ENCODE measurements at places on chromosomes 3 and 15. TPM values are rescaled to one million over a fixed set of nuclear protein-coding genes. Genes with fewer than 3 reads are reported as not detected.

Gene NPAP1
- total RNA-seq: not detected

Gene PHC3
- total RNA-seq: 47.6 TPM

Gene FEZF2
- not detected for total RNA-seq

Gene PIF1
- 36.3 TPM for total RNA-seq

Gene SLC22A13
- total RNA-seq: 0.21 TPM

Gene CLDN18
- not detected for total RNA-seq

GRCh38 chr3:75631541-75631940 lies 32.6 kb upstream of the FRG2C start:
- H3K27me3 ChIP-seq: no peaks in the 10 kb centered on the region
- H3K4me3 ChIP-seq: no peak overlapping the region
- no peaks in the 10 kb centered on the region for H3K4me1 ChIP-seq
- no peaks in the 10 kb centered on the region for H3K36me3 ChIP-seq

- H3K27me3 ChIP-seq: no peaks in the 10 kb centered on the region
- H3K4me3 ChIP-seq: no peak overlapping the region
- DNase-seq: no peak
- H3K27ac ChIP-seq: no peak overlapping the region
These were observed 100.9 kb upstream of the CDIN1 start for GRCh38 chr15:36478561-36478960.

DNA sequence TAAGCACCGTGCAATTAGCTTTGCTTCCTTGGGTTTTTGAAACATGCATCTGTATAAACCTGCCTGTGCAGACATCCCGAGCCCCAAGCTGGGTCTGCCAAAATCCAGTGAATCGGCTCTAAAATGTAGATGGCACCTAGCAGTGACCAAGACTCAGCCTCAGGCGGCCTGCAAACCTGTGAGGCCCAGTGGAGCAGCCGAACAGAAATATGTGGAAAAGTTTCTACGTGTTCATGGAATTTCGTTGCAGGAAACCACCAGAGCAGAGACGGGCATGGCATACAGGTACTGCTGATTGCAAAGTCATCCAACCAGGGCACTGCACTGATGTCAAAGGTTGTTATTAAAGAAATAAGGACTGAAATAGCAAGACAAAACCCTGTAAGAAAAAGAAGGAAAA lies 22.8 kb downstream of the KCNAB1 start:
- DNase-seq: no peak
- H3K27me3 ChIP-seq: peaks cover 14% of the 10 kb centered on the region
- H3K27ac ChIP-seq: no peak overlapping the region
- H3K36me3 ChIP-seq: no peaks in the 10 kb centered on the region
- no peak overlapping the region for H3K4me3 ChIP-seq

DNA sequence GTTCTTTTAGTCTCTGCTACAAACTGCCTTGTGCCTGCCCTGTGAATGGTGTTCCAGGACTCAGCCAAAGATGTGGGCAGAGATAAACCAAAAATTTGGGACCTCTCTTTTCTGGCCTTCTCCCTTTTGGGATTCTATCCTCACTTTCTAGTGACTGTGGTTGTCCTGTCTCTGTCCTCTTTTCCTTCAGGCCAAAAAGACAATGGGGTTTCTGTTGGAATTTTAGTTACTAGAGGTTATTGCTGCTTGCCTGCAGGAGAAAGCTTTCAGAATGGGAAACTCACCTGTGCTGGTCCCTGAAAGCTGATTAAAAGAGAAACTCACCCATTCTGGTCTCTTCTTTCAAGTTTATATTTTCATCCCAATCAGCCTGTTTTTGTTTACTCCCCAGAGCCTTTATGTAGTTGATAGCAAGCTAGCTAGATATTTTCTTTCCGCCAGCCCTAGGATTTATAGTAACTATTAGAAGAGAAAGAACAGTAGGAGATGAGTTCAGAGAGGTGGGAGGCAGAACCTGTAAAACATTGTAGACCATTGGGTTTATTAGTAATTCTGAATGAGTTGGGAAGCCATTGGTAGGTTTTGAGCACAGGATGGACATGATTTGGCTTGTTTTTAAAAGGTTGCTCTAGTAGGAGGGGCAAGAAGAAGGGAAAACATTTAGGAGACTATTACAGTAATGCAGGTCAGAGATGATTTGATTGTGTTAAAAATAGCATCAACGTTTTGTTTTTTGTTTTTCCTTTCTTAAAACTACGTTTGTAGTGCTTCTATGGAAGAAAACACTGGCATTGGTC lies 138.9 kb downstream of the TCF12 start:
- H3K4me1 ChIP-seq: peaks cover 53% of the 10 kb centered on the region
- no peak overlapping the region for H3K4me3 ChIP-seq
- peaks cover 2% of the 10 kb centered on the region for H3K36me3 ChIP-seq
- H3K27ac ChIP-seq: no peak overlapping the region
- no peak for DNase-seq

DNA sequence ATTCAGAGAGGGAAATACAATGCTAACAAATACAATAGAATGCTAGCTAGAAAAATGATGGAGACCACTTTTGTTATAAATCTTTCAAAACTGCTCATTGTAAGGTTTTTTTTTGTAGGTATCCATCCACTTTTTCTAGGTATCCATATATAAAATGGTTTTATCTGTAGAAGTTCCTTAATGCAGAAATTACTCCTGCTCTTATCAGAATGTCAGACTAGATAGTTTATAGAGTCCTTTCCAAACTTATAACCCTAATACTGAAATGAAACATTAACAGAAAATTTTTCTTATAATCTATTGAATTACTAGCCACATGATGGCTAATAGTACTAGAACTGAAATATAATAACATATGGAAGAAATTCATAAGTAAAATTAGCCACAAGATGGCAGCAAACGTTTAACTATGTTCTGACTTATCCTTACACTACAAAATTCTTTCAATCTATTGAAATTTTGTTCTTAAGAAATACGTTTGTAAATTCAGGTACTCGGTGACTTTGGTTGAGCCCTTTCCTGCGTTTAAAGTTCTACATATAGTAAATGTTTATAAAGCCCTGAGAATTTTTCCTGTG lies 58.5 kb downstream of the ECT2 start:
- H3K4me3 ChIP-seq: no peak overlapping the region
- no peak for DNase-seq
- H3K27ac ChIP-seq: no peak overlapping the region
- peaks cover 12% of the 10 kb centered on the region for H3K36me3 ChIP-seq
- H3K27me3 ChIP-seq: no peaks in the 10 kb centered on the region

GRCh38 chr3:28590216-28590615 lies 241.6 kb upstream of the AZI2 start:
- no peaks in the 10 kb centered on the region for H3K4me1 ChIP-seq
- DNase-seq: no peak
- no peak overlapping the region for H3K27ac ChIP-seq
- no peak overlapping the region for H3K4me3 ChIP-seq
- H3K36me3 ChIP-seq: no peaks in the 10 kb centered on the region

- no peaks in the 10 kb centered on the region for H3K27me3 ChIP-seq
- H3K36me3 ChIP-seq: peaks cover 20% of the 10 kb centered on the region
- peaks cover 42% of the 10 kb centered on the region for H3K4me1 ChIP-seq
- H3K4me3 ChIP-seq: no peak overlapping the region
These were observed 15.0 kb downstream of the GCSAM start for GRCh38 chr3:112117841-112118571.

DNA sequence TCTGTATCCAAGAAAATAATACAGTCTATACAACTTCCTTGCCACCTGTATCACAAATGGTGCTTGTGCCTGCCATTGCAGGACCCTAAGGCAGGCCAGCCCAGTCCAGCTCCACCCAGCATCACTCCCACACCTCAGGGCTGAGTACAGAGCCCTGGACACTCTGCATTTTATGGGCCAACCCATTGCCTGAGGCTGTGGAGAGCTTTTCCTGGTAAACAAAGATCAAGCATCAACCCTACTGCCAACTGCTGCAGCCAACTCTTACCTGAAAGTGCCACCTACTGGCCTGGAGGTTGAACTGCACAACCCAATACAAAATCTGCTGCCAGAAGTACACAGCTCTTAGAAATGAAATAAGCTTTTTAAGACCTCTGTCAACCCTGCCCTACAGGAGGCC lies 1082.2 kb downstream of the NAALADL2 start:
- no peak overlapping the region for H3K27ac ChIP-seq
- H3K4me3 ChIP-seq: no peak overlapping the region
- no peaks in the 10 kb centered on the region for H3K36me3 ChIP-seq
- H3K4me1 ChIP-seq: no peaks in the 10 kb centered on the region
- DNase-seq: peak; percentile 26

DNA sequence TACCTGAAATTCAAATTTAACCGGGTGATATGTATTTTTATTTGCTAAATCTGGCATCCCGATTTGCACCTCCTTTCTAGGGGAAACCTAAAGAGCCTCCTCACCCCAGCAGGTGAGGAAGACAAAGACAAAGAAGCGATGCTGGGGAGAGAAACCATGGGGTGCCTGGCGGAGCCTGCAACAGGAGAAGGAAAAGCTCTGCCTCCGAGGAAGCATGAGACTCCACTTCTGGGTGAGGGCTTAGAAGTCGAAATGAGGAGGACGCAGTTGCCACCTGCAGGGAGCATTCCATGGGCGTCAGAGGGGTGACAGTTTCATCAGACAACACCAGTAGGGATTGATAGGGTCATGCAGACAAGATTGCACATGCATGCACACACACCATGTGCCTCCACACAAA lies 30.5 kb upstream of the LYZL4 start:
- no peak overlapping the region for H3K4me3 ChIP-seq
- no peak overlapping the region for H3K27ac ChIP-seq
- no peak for DNase-seq
- H3K36me3 ChIP-seq: no peaks in the 10 kb centered on the region

DNA sequence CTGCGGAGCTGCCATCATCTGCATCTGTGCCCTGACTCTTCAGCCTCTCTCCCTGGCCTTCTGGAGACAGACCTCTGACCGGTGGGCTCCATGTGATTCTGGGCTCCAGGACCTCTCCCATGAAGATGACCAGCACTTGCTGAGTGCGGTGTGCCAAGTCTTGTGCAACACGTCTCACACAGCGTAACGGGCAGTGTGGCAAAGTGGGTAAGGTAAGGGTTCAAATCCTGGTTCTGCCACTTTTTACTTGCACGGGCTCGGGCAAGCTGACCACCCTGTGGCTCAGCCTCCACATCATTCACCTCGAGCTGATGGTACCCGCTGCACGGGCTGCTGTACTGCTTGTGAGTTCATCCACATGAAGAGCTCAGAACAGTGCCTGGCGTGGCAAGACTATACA lies 6.5 kb upstream of the SYNM start:
- no peaks in the 10 kb centered on the region for H3K36me3 ChIP-seq
- H3K27me3 ChIP-seq: peaks cover 28% of the 10 kb centered on the region
- H3K4me3 ChIP-seq: no peak overlapping the region
- no peak overlapping the region for H3K27ac ChIP-seq

- H3K27ac ChIP-seq: no peak overlapping the region
- H3K4me3 ChIP-seq: no peak overlapping the region
- peaks cover 10% of the 10 kb centered on the region for H3K27me3 ChIP-seq
- H3K36me3 ChIP-seq: no peaks in the 10 kb centered on the region
These were observed 57.3 kb upstream of the DPH6 start for GRCh38 chr15:35603301-35603700.

DNA sequence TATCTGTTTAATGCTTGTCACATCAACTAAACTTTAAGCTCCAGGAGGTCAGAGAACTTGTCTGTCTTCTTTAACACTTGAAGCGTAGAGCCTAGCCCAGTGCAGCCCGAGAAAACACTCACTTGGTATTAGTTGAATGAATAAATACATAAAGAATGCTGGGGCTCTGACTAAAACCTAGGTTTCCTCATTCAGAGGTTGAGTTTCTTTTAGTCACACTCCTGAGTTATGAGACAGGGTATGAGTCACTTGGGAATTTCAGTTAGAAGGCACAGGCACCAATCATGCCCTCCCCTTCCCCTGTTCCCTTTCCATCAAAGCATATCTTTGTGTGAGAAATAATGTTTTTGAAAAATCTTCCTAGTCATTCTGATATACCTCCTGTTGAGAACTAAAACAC lies 589.8 kb upstream of the DPPA4 start:
- H3K27ac ChIP-seq: no peak overlapping the region
- no peak overlapping the region for H3K4me3 ChIP-seq
- peaks cover 5% of the 10 kb centered on the region for H3K4me1 ChIP-seq
- DNase-seq: peak; percentile 26
- H3K27me3 ChIP-seq: peaks cover 2% of the 10 kb centered on the region

DNA sequence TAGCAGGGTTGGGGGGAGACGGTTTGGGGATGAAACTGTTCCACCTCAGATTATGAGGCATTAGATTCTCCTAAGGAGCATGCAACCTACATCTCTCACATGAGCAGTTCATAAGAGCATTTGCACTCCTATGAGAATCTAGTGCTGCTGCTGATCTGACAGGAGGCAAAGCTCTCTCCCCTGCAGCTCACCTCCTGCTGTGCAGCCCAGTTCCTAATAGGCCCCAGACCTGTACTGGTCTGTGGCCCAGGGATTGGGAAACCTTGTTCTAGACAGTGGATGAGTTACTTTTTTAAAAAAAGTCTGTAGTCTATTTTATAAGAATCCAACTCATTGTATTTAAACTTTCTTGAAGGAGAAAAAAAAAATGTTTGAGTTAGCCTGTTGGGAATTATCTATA lies 100.0 kb downstream of the HHLA2 start:
- H3K27ac ChIP-seq: no peak overlapping the region
- peaks cover 14% of the 10 kb centered on the region for H3K27me3 ChIP-seq
- H3K4me1 ChIP-seq: no peaks in the 10 kb centered on the region
- H3K4me3 ChIP-seq: no peak overlapping the region
- no peak for DNase-seq
- H3K36me3 ChIP-seq: no peaks in the 10 kb centered on the region

DNA sequence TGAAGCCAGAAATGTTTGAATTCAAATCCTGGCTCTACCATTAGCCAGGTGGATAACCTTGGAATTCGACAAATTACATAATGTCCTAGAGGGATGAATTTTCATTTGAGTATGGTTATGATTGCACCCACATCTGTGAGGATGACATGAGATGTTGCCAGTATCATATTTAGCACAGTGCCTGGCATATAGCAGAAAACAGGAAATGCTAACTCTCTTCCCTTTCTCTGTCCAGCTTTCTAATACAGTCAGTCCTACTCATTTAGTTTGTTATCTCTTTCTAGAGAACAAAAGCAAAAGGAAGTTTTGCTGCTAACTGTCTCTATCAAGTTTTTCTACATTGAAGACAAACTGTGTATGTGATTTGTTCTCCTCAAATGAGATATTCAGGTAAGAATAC lies 231.7 kb downstream of the CPNE4 start:
- H3K4me3 ChIP-seq: no peak overlapping the region
- no peaks in the 10 kb centered on the region for H3K36me3 ChIP-seq
- H3K27me3 ChIP-seq: peaks cover 7% of the 10 kb centered on the region
- no peak overlapping the region for H3K27ac ChIP-seq
- DNase-seq: no peak

Measured in activated CD4-positive, alpha-beta T cell treated with anti-CD3 and anti-CD28 coated beads for 36 hours (primary cell).